ENCODE measurements at places on chromosomes 16 and 17.

- peak; percentile 66 for DNase-seq
Observed at GRCh38 chr16:87140211-87141200, 176.7 kb downstream of the C16orf95 start.

DNA sequence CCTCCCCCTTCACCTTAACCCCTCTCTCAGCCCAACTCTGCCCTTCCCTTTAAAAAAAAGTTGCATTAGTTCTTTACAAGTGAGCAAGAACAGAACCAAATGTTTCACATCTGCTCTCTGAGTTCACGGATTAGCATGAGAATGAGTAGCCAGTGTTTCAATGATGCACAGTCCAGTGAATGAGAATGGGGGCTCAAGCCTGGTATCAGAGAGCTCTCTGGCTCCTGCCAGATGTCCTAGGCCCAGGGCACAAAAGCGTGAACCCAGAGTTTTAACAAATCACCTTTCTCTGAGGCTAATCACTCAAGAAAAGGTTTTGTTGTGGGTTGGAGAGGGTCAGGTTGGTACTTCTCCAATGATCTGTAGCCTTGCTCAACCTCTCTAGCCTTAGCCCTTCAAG, 41.5 kb upstream of the HS3ST3A1 start:
- DNase-seq, result no peak

GRCh38 chr16:10601444-10602408, 21.3 kb upstream of the EMP2 start:
- DNase-seq, result no peak

- no peak for DNase-seq
Observed at GRCh38 chr17:15083225-15083624, 181.9 kb downstream of the PMP22 start.

GRCh38 chr16:52770828-52771227, 223.9 kb upstream of the TOX3 start:
- no peak for DNase-seq

DNA sequence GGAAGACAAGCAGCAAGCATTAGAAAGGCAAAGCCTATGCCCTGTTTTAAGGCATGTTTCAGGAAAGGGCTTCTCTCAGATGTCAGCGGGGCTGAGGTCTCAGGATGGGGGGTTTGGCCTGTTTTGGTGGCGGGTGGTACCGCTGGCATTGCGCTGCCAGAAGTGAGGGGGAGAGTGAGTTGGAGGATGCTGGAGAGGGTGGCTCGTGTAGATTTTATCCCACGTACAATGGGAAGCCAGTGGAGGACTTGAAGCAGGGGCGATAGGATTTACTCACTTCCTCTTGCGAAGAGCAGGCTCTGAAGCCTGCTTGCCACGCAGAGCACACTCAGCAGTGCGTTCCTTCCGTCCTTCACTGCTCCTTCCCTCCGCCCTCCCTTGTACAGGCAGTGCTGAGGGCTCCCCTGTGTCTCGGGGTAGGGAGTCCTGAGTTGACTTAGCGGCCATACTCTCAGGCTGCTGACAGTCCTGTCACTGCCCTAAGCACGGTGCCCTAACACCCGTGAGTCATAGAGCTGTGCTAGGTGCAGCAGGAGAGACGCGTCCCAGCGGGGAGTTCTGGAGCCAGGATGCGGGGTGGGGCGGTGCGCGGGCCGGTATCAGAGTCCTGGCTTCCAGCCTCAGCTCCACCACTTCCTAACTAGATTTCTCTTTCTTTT, 113.1 kb downstream of the SNX29 start:
- DNase-seq, result no peak
